ENCODE measurements at places on chromosomes 4 and X.

GRCh38 chrX:107348051-107348450, 101.4 kb upstream of the FRMPD3 start:
- no peaks in the 10 kb centered on the region for H3K4me1 ChIP-seq
- no peak for DNase-seq
- H3K4me3 ChIP-seq = no peak overlapping the region
- no peaks in the 10 kb centered on the region for H3K36me3 ChIP-seq
- H3K27ac ChIP-seq = no peak overlapping the region

- DNase-seq = no peak
- no peak overlapping the region for H3K4me3 ChIP-seq
- no peaks in the 10 kb centered on the region for H3K36me3 ChIP-seq
- H3K4me1 ChIP-seq = peaks cover 12% of the 10 kb centered on the region
- H3K27me3 ChIP-seq = no peaks in the 10 kb centered on the region
Measured at GRCh38 chr4:140743194-140743931, 12.8 kb downstream of the TBC1D9 start.

DNA sequence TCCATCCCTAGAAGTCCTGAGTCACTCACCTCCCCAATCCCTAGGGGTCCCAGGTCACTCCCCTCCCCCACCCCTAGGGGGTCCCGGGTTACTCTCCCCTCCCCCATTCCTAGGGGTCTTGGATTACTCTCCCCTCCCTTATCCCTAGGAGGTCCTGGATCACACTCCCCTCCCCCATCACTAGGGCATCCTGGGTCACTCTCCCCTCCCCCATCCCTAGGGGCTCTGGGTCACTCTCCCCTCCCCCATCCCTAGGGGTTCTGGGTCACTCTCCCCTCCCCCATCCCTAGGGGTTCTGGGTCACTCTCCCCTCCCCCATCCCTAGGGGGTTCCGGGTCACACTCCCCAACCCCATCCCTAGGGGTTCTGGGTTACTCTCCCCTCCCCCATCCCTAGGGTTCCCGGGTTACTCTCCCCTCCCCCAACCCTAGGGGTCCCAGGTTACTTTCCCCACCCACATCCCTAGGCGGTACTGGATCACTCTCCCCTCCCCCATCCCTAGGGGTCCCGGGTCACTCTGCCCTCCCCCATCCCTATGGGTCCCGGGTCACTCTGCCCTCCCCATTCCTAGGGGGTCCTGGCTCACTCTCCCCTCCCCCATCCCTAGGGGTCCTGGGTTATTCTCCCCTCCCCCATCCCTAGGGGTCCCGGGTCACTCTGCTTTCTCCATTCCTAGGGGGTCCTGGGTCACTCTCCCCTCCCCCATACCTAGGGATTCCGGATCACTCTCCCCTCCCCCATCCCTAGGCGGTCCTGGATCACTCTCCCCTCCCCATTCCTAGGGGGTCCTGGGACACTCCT, 2.1 kb downstream of the ASMTL start:
- no peak overlapping the region for H3K27ac ChIP-seq
- peaks cover 5% of the 10 kb centered on the region for H3K4me1 ChIP-seq
- no peak for DNase-seq
- H3K36me3 ChIP-seq = no peaks in the 10 kb centered on the region
- H3K4me3 ChIP-seq = no peak overlapping the region

GRCh38 chrX:93760163-93760562, 86.2 kb downstream of the FAM133A start:
- no peaks in the 10 kb centered on the region for H3K4me1 ChIP-seq
- no peak for DNase-seq
- H3K27ac ChIP-seq = no peak overlapping the region
- no peaks in the 10 kb centered on the region for H3K27me3 ChIP-seq
- H3K4me3 ChIP-seq = no peak overlapping the region
- H3K36me3 ChIP-seq = no peaks in the 10 kb centered on the region

GRCh38 chrX:16096141-16096540, 27.2 kb upstream of the GRPR start:
- peaks cover 2% of the 10 kb centered on the region for H3K4me1 ChIP-seq
- DNase-seq = no peak
- no peak overlapping the region for H3K27ac ChIP-seq
- H3K36me3 ChIP-seq = no peaks in the 10 kb centered on the region

DNA sequence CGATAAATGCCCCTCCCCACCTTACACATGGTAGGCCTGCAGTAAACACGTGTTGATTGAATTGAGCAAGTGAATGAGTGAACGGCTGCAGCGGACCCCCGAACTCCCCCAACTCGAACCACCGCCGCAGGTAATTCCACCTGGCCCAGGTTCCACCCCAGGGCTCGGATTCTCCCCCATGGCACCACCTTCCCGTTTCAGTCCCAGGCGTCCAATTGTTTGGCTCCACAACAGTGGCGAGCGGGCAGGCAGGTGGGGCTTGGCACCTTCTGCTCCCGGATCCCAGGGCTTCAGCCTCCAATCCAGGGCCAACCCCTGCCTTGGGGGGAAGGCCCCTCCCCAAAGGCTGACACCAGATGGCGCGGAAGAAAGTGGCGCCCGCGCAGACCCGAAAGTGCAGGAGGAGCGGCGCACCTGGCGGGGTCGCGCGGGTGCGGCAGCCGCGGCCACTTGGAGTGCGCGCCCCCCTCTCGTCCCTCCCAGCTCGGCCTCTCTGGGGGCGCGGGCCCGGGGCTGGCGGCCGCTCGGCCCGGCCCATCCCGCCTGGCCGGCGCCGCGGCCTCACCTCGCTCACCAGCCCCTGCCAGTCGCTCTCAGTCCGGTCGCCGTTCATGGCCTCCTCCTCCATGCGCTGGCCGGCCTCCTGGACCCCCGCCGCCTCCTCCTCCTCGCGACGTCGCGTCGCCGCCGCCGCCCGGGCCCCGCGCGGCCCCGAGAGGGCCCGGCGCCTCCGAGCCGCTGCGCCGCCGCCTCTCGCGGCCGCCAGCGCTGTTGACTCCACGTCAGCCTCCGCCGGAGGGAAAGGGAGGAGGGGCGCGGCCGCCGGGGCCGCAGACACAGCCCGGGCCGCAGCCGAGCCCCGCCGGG, at the start of gene CCDC149:
TSS of gene CCDC149 (minus strand) at position 791 of the 867 bp plus-strand sequence. CDS start at position 613, 178 bp downstream.
- H3K27ac ChIP-seq = peak within 1 kb of the TSS; percentile 37
- H3K36me3 ChIP-seq = peaks cover 8% of the 10 kb centered on the region
- H3K4me1 ChIP-seq = peaks cover 7% of the 10 kb centered on the region
- peak within 1 kb of the TSS; percentile 71 for H3K4me3 ChIP-seq
- H3K27me3 ChIP-seq = no peaks in the 10 kb centered on the region

DNA sequence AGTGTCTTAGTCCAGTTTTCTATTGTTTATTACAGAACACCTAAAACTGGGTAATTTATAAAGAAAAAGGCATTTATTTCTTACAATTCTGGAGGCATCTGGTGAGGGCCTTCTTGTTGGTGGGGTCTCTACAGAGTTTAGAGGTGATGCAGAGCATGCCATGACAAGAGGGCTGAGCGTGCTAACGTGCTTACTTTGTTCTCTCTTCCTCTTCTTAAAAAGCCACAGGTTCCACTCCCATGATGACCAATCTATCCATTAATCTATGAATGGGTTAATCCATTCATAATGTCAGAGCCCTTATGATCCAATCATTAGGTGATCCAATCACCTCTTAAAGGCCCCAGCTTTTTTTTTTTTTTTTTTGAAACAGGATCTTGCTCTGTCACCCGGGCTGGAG, 291.5 kb upstream of the GALNTL6 start:
- no peaks in the 10 kb centered on the region for H3K36me3 ChIP-seq
- DNase-seq = no peak
- no peak overlapping the region for H3K27ac ChIP-seq
- H3K4me3 ChIP-seq = no peak overlapping the region

Measured in trophoblast cell (in vitro differentiated cells and primary cell).